ENCODE measurements at places on chromosomes 3 and 15.

DNA sequence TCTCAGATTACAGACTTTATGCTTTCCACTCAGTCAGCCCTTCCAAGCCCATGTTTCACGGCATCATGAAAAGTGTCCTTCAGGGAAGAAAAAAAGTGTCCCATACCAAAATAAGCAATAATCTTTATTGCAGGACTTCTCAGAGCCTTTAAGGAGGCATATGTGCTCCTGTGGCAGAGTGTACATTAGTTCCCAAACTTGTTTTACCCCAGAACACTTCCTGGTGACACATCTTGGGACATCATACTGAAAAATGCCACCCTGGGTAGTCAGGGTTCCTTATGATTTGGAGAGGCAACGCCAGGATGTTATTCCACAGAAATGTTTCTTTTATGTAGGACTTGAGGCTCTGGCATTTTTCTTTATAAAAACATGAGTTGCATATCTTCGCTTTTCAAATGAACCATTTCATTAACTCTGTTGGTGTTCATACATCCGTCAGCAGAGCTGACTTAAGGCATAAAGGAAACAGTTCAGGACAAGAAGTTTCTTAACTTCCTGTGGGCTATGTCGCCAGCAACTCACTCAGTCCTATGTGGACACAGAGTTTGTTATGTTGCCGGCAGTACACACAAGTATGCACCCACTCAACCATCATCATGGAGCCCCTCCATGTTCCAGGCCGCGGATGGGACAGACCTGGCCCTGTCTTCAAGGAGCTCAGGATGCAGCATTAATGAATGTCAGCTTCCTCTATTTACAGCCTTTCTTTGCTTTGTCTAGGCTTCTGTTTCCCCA is 63.8 kb downstream of the CASR start:
- peak; percentile 4 for DNase-seq

DNA sequence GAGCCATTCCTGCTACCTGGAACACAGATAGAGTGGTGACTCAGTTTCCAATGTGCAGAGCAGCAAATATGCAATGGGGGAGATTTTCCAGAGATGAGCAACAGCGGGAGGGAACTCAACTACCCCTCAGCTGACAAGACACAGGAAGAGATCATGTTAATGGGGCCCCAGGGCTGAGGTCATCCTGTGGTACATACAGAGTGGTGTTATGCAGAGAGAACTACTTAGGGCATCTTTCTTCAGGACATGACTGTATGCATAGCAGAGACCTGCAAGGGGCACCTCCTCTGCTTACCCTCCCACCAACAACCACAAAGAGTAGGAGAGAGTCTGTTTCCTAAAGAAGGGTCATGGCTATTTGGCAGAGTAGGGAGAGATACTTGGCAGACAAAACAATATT is 6.8 kb upstream of the TBC1D5 start:
- DNase-seq = no peak

GRCh38 chr3:119794971-119795612 is 13.2 kb downstream of the NR1I2 start:
- no peak for DNase-seq

DNA sequence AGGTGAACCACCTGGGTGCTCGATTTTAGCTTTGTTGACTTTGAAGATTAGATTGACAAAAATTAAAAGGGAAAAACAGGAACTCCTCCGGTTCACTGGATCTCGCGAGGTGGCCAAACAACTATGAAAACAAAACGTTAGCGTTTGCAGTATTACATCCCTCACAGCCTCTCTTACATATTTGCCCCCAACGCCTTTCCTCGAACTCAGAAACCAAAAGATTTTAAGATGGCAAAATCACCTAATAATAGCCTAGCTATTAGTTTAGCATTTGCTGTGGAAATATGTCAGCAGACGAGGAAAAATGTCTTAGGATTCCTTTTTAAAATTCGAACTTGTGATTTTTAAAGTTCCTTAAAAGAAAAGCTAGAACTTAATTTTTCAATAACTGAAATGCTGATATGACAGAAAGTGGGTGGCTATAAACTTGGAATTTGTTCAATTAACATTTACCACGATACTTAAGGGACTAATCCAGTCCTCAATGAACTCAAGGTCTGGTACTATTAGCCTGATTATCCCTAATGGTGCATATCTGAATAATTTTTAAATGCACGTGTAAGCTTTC is 491 bp upstream of the SENP7 start:
- no peak for DNase-seq

DNA sequence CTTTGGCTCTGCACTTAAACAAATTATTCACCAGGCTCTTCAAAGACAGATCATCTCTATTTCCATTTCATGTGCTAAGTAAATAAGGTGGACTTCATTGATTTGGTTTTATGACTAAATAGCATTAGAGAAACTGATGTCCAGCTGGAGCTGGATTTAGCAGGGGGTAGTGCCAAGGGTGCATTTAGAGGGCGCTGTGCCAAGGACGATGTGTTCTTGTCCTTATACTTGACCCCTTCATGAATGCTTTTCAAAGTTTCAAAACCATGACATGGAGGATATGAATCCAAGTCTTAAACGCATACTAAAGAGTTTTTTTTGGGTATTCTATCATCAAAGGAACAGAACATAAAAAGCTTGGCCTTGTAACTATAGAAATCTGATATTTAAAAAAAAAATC is 233.2 kb downstream of the RYR3 start:
- DNase-seq = no peak

- no peak for DNase-seq
Measured at GRCh38 chr15:68770216-68770615, 50.5 kb downstream of the ANP32A start.

DNA sequence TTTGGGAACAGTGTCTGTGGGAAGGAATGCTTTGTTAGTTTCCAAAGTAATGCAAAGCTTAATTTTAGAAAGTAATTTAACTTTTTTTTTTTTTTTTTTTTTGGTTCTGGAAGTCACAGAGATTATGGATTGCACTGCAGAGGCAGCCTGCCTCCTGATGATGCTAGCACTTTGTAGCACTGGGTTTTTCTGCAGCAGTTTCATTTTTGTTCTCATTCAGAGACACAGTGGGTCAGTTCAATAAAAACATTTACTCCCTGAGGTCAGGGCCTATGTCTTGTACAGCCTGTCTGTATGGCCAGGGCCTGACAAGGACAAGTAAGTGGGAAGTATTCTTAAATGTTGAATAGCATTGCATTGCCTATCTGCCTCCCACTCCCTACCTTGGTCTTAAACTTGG is 39.0 kb upstream of the NDUFB4 start:
- DNase-seq = no peak

Data from fibroblast of upper back skin (primary cell).